Left hindlimb (tissue), 1 donor: ENCODE measurements at places on chromosomes 2 and 18.

DNA sequence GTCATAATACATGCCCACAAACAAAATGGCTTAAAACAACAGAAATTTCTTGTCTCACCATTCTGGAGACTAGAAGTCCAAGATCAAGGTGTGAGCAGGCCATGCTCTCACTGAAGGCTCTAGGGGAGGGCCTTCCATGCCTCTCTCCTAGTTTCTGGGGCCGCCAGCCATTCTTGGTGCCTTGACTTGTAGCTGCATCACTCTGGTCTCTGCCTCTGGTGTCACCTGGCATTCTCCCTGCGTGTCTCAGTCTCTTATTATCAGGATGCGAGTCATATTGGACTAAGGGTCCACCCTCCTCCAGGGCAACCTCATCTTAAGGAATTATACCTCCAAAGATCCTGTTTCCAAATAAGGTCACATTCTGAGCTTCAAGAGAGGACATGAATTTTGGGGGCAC, 76.1 kb downstream of the KCNF1 start:
- DNase-seq = no peak

- DNase-seq = no peak
These were observed 323.0 kb upstream of the NT5C1B start for GRCh38 chr2:18912225-18912888.

DNA sequence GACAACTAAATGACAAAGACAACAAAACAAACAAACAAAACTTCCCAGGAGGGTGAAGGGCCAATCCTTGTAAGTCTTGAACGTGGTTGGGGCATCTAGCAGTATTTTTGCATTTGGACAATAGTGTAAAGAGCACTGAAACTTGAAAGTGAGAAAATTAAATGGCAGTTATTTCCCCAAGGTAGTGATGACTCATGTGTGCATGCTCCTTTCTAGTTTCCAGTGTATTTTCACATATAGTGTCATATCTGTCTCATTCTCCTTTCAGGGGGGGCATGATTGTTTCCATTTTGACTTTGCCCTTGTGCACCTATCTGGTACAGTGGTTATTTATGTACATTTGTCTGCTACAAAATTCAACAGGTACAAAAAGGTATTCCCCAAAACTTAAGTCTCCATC, 39.5 kb downstream of the CERS6 start:
- no peak for DNase-seq

DNA sequence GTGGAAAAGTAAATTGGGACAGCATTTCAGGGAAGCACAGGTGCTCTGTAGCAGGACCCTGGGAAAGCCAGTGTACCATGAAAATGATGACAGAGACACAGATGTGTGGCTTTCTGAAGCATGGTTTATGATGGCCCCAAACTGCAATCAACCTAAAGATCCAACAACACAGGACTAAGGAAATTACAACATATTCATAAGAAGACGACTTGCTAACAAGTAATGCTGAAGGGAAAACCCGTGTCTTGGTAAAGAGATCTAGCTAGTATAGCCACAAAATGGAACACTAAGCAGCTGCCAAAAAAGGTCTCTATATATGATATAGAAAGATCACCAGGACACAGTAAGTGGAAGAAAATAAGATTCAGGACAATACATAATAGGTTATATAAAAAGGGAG, 53.2 kb downstream of the UXS1 start:
- no peak for DNase-seq

DNA sequence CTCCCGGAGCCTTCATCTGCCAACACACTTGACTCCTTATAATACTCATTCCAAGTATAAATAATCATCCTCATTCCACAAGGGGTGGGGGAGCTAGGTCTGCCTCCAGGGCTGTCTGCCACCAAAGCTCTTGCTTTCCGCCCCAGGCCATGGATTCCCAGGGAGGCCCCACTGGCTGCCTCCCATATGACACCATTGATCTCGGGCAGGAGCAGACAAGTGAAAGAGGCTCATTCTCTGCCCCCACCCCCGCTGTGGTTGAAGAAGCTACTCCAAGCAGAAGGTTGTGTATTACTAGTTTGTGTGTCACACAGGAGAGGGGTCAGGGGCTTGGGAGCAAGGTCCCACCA, 99.5 kb downstream of the MRO start:
- no peak for DNase-seq
